ENCODE measurements at places on chromosomes 4 and X. TPM values are rescaled to one million over a fixed set of nuclear protein-coding genes. Genes with fewer than 3 reads are reported as not detected.

Gene YTHDC1
- total RNA-seq, result 87.3 TPM

Gene DRP2
- 4.2 TPM for total RNA-seq

Gene PAK3
- total RNA-seq, result 13.7 TPM

DNA sequence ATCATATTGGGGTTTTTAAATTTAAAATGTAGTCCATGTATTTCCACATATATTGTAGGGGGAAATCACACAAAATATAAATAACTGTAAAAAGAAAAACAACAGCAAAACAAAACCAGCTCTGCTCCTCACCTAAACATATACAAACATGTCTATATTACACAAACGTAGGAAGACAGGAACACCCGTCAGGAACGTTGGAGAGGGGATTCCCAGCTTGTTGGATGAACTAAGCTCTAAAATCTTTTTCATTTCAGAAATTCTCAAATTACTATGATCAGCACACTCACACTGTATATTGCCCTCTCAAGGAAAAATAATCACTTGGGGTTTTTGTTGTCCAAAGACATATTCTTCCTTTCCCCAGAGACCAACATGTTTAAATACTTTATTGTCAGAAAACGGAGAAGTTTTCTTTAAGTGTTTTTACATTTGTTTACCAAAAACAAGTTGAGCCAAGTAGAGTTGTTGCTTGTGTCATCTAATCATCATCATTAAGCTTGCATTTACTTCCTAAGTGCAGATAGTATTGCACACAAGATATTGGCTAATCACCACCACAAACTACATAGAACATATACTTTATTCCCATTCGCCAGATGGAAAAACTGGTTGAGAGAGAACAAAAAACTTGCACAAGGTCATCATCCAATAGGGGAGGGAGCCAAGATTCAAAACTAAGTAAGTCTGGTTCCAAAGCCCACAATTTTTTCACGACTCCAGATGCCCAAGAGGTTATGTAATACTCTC is 2.4 kb upstream of the TLR10 start:
- H3K4me3 ChIP-seq, result no peak overlapping the region
- no peak overlapping the region for H3K27ac ChIP-seq
- no peaks in the 10 kb centered on the region for H3K27me3 ChIP-seq
- H3K4me1 ChIP-seq, result no peaks in the 10 kb centered on the region
- DNase-seq, result no peak
- no peaks in the 10 kb centered on the region for H3K36me3 ChIP-seq

DNA sequence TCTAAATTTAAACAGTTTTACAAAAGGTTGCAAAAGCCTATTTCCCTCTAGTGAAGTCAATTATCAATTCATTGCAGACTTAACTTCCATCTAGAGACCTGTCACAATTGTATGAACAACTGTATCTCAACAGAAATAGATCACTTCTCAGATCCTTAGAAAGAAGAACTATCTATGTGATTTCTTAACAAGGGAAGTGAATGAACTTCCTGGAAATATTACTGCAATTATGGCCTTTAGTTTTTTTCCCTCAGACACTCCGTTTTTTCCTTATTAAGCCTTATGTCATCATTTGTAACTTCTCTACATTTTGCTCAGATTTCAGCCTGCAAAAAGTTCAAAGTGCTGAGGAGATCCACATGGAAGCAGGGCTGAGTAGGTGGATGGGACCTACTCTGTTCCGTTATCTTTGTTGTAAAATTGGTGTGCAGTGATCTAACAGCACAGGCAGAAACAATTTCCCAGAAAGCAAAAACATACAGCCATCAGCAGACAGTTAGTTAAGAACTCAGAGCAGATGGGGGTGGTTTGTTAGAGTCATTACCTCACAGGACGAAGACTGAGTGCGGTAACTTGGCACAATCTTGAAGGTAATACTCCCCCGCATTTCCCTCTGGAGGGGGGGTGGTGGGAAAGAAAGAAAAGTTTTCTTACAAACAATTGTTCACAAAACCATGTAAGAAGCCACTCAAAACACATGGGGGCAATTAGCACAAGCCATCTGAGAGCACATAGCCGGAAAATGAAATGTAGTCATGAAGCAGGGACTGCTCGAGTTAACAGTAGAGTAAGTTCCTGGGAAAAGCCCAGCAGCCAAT is 112.3 kb downstream of the NYX start:
- peak overlapping the region; percentile 94 for H3K27ac ChIP-seq
- no peaks in the 10 kb centered on the region for H3K27me3 ChIP-seq
- peak; percentile 92 for DNase-seq
- H3K36me3 ChIP-seq, result no peaks in the 10 kb centered on the region
- H3K4me3 ChIP-seq, result no peak overlapping the region

DNA sequence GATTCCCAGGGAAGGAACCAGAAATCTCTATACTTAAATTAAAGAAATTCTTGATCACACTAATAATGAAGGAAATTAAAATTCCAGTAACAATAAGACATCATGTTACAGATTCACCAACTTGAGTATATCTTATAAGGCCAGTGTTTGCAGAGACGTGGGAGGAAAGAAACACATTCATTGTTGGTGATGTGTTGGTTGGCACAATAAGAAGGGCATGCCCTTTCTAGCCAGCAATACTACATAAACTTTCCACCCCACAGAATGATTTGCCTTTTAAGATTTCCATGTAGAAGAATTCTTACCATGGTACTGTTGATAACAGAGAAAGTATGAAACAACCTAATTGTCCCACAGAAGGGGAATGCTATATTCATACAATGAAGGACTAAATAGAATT is 581.5 kb downstream of the STIM2 start:
- no peak overlapping the region for H3K27ac ChIP-seq
- no peaks in the 10 kb centered on the region for H3K36me3 ChIP-seq
- no peak overlapping the region for H3K4me3 ChIP-seq
- DNase-seq, result peak; percentile 46
